GM23248 (cell line): ENCODE measurements at places on chromosomes 5 and 9.

GRCh38 chr9:73155377-73155776, 3.7 kb downstream of the ANXA1 start:
- peak; percentile 43 for DNase-seq

- peak; percentile 57 for DNase-seq
Measured at GRCh38 chr5:79193643-79194042, 42.3 kb upstream of the JMY start.

GRCh38 chr5:122385808-122386207, 73.8 kb downstream of the SNCAIP start:
- DNase-seq = peak; percentile 45

- DNase-seq = no peak
Measured at GRCh38 chr5:168844922-168845296, 265.7 kb upstream of the PANK3 start.

DNA sequence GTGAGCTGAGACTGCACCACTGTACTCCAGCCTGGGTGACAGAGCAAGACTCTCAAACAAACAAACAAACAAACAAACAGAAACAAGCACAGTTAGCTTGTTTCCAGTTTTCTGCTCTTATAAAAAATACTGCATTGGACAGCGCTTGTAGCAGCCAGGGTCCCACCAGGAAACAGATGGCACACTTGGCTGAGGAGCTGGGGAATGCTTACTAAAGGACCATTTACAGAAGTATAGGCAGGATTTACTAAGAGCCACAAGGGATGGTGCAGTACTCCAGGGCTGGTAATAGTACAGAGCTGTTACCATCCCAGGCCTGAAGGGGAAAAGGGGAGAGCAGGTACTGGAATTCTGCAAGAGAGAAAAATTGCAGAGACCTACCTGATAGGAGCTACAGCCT, 5.2 kb upstream of the ANKS6 start:
- DNase-seq = no peak

GRCh38 chr5:34789021-34789531, 49.9 kb upstream of the TTC23L start:
- DNase-seq = peak; percentile 92

- DNase-seq = no peak
Measured at GRCh38 chr9:132185073-132186009, 23.5 kb downstream of the NTNG2 start.

GRCh38 chr5:81759632-81760005, 8.7 kb upstream of the SSBP2 start:
- DNase-seq = no peak

- no peak for DNase-seq
Measured at GRCh38 chr9:109923471-109923760, 143.4 kb downstream of the PALM2AKAP2 start.

GRCh38 chr9:123620239-123620638, 264.2 kb downstream of the CRB2 start:
- peak; percentile 24 for DNase-seq

- DNase-seq = peak; percentile 94
Measured at GRCh38 chr9:88814577-88814976, 176.7 kb upstream of the S1PR3 start.

- peak; percentile 14 for DNase-seq
Measured at GRCh38 chr5:146993876-146994530, 115.4 kb upstream of the PPP2R2B start.

GRCh38 chr5:143309661-143310431, 93.6 kb downstream of the NR3C1 start:
- DNase-seq = peak; percentile 40

DNA sequence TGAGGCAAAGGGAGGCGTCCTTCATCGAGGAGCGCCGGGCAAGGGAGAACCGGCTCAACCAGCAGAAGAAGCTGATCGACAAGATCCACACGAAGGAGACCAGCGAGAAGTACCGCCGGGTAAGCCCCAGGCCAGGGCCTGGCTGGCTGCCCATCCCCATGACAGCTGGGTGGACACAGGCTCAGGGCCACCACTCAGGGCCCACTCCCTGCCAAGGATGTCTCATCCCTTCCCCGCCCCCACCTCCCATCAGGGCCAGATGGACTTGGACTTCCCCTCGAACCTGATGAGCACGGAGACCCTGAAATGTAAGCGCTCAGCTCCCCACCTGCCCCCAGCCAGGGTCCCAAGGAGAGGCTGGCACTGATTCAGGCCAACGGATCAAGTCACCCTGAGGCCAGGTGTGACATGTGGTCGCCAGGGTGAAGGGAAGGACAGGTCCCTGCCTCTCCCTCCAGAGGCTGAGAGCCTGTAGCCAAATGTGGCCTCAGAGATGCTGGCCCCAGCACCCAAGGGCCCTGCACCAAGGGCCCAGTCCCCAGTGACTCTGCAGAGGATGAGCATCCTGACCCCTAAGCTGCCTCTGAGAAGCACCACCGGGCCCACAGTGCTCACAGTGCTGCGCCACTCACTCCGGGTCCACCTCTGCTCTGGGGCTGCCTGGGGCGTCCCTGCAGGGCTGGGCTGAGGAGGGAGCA, 3.1 kb upstream of the RABL6 start:
- DNase-seq = no peak

- no peak for DNase-seq
Measured at GRCh38 chr9:93198117-93198837, 14.3 kb downstream of the WNK2 start.

DNA sequence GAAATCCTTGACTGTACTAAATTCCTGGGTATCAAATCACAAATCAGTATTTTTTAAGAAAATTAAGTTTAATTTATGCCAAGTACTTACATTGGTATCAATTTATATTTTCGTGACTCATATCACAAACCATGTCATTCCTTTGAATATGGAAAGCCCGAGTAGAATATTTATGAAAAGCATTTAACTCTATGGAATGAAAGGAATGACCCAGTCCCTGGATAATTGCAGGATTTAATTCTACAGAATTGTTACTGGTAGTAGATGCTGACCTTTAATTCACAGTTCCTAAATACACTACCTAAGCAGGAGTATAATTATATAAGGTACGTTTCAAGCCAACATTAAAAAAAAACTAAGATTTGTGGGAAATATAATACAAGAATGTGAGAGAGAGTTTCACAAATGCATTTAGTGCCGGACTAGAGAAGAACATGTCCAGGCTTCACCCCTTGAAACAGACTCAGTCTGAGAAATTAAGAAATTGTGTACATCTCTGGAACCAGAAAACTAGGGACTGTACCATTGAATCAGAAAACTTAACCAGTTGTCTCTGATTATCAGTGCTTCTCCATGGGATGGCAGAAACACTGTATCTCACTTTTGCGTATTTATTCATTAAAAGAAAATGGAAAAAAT, 28.5 kb upstream of the PLPPR1 start:
- no peak for DNase-seq

GRCh38 chr9:119368681-119369581, at the start of gene BRINP1:
Gene BRINP1, minus strand, starts transcription at chr9:119369435. Its CDS starts 56,080 bp downstream, at chr9:119313355.
- DNase-seq = peak; percentile 82

DNA sequence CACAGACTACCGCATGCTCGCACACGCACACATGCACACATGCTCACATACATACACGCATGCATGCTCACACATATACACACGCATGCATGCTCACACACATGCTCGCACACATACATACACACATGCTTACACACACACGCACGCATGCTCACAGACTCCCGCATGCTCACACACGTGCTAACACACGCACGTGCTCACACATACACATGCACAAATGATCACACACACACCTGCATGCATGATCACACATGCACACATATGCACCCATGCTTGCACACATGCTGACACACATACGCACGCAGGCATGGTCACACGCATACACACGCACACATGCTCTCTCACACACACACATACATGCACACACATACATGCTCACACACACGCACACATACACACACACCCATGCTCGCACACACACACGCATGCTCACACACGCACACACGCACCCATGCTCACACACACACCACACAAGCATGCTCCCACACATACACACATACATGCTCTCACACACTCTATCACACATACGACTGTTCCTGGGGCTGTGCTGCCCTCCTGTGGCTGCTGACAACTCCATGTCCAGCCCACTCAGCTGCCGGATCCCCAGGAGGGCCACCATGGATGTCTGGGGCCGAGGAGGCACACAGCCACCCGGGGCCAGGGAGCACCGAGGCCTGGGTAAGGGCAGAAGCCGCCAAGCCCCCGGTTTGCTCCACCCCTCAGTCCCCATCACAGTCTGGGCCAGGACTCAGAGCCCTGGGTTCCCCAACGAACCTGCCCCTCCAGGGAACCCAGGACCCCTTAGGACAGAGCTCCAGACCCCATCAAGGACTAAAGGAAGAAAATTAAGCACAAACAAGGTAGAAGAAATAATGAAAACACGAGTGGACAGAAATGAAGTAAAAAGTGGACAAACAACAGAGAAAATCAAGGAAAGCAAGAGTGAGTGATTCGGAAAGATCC, 31.4 kb upstream of the EGFL7 start:
- peak; percentile 80 for DNase-seq

- DNase-seq = no peak
Measured at GRCh38 chr5:110088676-110089436, 399.1 kb downstream of the MAN2A1 start.

DNA sequence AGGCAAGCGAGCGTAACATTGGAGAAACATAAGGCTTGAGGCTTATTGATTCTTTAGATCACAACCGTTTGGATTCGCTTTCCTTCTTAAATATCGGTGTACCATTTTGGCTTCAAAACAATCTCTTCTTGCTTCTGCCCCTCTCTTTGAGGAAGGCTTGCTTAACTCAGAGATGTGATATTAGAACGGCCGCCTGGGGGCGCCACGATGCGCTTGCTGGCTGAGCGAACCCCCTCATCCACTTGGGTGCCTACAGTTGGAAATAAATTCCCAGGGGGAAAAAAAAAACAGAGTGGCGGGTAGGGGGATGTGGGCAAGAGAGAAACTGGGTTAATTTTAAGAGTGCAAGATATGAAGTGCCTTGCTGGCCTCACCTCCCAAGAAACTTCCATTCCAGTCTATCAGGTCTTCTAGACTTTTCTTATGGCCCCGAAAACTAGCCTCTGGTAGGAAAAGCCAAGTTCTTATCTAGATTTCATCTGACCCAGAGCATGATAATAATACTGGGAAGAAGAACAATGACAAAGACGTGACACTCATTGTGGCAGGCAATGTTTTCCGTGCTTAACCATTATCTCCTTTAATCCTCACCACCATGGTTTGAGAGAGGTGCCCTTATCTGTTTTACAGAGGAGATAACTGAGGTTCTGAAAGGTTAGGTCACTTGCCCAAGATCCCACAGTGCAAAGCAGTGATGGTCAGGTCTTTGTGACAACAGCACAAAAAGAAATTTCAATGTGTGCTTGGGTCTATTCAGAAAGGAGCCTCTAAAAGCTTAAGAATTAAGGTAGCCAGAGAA, 115.8 kb downstream of the DPYSL3 start:
- no peak for DNase-seq

- no peak for DNase-seq
Measured at GRCh38 chr9:75111019-75111622, 22.8 kb downstream of the OSTF1 start.

DNA sequence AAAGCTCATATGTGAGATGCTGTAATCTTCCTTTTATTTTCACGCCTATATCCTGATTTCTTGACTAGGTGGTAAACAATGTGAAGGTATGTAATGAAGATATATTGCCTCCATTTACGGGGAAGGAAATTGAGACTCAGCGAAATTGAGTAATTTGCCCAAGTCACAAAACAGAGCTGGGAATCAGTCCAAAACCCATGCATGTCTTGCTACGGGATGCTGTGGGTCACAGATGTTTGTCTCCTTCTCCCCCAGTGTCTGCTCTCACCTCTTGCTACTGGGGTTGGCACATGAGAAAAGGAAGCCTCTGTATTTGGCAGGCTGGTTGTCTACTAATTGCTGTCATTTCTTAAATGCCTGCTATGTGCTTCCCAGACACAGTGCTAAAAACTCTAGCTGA, 53.7 kb upstream of the TEX48 start:
- DNase-seq = peak; percentile 73

DNA sequence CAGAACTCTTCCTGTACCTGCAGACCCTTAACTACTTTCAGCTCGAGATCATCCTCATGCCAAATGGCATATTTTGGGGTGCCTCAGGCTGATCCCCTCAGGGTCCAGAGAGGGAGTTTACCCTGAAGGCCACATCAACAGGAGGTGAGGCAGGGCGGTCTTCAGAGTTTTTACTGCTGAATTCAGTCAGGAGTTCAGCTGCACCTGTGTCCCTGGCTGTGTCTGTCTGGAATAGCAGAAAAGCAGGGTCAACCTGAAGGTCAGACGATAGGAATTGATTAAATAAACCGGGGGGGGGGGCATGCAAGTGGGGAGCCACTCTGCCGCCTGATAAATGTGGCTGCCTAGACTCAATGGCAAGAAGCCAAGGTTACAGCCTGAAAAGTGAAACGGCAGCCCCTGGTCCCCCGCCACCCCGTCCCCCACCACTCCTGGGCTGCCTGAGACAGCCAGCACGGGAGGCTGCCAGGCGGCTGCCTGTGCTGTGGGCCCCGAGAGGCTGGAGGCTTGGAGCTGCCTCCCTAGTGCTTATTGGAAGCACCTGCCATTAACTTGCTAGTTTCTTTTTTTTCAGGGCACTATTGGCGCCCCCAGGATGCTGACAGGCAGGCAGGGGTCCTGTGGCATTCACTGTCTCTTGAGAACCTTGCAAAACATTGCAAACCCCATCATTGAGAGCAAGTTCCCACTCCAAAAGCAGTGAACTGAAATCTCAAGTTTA, 182.7 kb upstream of the PPP1R26 start:
- no peak for DNase-seq

GRCh38 chr5:14167211-14167845, 24.2 kb downstream of the TRIO start:
- DNase-seq = peak; percentile 80

DNA sequence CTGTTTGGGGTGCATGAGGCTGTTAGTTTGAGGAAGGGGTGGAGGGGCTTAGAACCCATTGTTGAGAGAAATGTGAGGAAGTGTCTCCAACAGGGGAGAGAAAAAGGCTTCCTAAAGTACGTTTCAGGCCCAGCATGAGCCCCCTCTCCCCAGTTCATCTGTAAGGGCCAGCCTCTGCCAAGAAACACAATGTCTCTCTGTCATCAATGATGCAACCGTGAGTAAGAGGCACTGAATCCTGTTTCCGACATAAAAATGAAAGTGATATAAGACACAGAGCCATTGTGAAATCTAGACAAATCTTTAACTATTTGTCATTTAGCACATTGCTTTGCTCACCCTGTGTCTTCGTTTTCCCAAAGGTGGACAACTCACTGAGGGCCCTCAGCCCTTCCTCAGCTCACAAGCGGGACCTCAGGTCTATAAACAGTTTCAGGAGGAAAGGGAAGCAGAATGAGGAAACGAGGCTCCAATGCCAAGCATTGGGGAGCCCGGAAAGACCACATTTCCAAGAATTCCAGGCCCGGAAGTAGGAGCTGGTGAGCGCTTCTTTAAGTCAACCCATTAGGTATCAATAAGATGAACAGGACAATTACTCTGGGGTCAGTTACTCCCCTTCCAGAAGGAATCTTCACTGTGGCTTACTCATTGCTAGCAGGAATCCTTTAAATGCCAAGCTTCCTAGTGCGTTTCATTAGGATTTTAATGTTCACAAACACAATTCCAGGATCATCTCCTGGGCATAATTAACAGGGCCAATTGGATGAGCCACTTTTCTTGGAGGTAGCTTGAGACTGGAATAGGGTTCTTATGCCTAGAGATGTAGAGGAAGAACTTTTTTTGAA, 59.0 kb upstream of the KLF4 start:
- DNase-seq = peak; percentile 97
